ENCODE measurements at places on chromosomes 11 and 22. TPM values are rescaled to one million over a fixed set of nuclear protein-coding genes. Genes with fewer than 3 reads are reported as not detected.

The OAF gene
- 8.7 TPM for total RNA-seq

The NCF4 gene
- 5.5 TPM for total RNA-seq

- DNase-seq: no peak
- H3K4me1 ChIP-seq: no peaks in the 10 kb centered on the region
Observed at GRCh38 chr22:48746789-48747425, 1080.8 kb downstream of the BRD1 start.

DNA sequence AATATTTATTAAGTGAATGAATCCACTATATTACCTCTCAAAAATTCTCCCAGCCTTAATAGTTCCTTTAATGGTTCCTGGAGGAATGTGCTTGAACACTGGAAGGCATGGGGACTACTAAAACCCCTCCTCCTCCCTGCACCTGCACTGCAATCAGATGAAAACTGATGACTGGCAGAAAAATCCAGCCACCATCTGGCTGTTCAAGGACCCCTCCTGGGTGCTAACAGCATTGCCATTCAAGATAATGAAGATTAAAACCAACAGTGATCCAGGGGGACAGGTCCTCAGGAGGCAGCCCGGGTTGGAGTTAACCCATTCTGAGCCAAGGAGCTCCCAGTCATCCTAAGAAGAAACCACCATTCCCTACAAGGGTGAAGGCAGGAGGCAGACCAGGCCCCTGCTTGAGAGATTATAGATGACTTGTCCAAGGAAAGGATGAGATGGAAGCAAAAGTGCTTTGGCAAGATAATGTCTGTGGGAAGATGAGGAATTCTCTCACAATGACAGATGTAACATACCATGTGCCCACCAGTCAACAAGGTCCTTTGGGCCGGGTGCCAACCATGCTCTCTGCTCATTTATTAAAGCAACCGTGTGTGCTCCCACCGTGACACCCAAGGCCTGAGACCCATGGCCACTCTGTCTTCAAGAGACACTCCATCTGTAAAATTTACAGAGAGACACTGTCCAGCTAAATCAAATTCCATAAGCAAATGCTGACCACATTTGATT lies 90.6 kb downstream of the LARGE1 start:
- no peak for DNase-seq
- no peaks in the 10 kb centered on the region for H3K27me3 ChIP-seq
- H3K36me3 ChIP-seq: no peaks in the 10 kb centered on the region
- no peak overlapping the region for H3K27ac ChIP-seq

The PGAP2 gene
- 7.8 TPM for total RNA-seq

DNA sequence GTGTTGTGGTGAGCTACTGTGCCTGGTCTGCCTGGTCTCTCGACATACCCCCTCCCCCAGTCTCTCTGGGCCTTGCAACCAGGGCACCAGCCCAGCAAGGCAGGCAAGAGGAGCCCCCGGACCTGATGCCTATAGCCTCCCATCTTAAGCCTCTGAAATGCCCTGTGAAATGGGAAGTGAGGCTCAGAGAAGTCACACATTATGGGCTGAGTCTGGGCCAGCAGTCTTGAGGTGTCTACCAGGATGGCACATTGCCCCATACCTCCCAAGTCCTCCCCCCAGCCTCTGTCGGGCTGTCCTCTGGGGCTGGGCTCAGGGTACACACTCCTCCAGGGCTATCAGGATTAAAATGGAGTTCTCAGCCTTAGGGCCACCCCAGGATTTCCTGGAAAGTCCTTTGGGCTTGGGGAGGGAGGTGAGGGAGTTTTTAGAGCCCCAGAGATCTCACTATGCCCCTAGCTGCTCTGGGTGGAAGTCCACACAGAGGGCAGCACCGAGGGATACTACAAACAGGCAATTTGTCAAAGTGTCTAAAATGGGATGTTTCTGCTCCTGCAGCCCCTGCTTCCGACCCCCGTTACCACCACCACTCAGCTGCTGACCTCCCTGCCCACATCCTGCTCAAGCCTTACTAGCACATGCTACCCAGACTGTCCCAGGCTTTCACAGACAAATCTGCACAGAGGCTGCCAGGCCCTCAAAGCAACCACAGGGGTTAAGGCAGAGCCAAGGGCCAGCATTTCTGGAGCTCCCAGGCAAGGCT lies 3.1 kb upstream of the SH3BP1 start:
- H3K27ac ChIP-seq: no peak overlapping the region
- H3K4me1 ChIP-seq: peaks cover 26% of the 10 kb centered on the region
- peaks cover 12% of the 10 kb centered on the region for H3K27me3 ChIP-seq
- H3K4me3 ChIP-seq: no peak overlapping the region
- no peak for DNase-seq

The HSPB2 gene
- total RNA-seq: 1.5 TPM

DNA sequence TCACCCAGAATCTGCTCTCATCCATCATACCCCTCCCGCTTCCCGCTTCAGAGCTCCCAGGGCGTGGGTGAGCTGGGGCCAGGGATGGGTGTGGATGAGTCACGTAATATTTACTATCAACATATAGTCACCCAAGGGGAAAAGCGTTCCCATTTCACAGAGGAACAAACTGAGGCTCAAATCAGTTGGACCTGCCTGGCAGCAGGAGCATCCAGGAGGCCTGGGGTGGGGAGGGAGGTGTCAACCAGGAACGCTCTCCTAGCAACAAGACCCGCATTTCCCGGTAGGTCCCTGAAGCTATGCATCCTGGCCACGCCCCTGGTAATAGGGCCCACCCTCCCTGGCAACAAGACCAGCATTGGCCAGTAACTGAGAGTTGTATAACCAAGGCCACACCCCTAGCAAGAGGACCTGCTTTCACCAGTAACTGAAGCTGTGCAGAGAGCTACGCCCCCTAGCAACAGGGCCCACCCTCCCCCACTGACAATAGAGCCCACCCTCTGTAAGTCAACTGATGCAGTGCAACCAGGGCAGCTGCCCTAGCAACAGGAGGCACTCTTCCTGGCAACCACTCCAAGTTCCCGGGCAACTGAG lies 32.7 kb upstream of the TXNRD2 start:
- peaks cover 11% of the 10 kb centered on the region for H3K4me1 ChIP-seq
- peaks cover 11% of the 10 kb centered on the region for H3K36me3 ChIP-seq
- no peaks in the 10 kb centered on the region for H3K27me3 ChIP-seq
